ENCODE measurements at places on chromosomes 4 and X.
A peak's percentile ranks its signal among the peaks of the same experiment; 100 is the strongest.

GRCh38 chr4:120633810-120634209 lies 288.7 kb downstream of the PRDM5 start:
- H3K27me3 ChIP-seq = peaks cover 4% of the 10 kb centered on the region
- no peak for DNase-seq
- peaks cover 11% of the 10 kb centered on the region for H3K4me1 ChIP-seq
- no peak overlapping the region for H3K27ac ChIP-seq
- H3K4me3 ChIP-seq = no peak overlapping the region

- H3K36me3 ChIP-seq = no peaks in the 10 kb centered on the region
- H3K27me3 ChIP-seq = no peaks in the 10 kb centered on the region
- no peak overlapping the region for H3K4me3 ChIP-seq
- H3K4me1 ChIP-seq = no peaks in the 10 kb centered on the region
Measured at GRCh38 chrX:95509474-95509873, 1175.2 kb upstream of the DIAPH2 start.

DNA sequence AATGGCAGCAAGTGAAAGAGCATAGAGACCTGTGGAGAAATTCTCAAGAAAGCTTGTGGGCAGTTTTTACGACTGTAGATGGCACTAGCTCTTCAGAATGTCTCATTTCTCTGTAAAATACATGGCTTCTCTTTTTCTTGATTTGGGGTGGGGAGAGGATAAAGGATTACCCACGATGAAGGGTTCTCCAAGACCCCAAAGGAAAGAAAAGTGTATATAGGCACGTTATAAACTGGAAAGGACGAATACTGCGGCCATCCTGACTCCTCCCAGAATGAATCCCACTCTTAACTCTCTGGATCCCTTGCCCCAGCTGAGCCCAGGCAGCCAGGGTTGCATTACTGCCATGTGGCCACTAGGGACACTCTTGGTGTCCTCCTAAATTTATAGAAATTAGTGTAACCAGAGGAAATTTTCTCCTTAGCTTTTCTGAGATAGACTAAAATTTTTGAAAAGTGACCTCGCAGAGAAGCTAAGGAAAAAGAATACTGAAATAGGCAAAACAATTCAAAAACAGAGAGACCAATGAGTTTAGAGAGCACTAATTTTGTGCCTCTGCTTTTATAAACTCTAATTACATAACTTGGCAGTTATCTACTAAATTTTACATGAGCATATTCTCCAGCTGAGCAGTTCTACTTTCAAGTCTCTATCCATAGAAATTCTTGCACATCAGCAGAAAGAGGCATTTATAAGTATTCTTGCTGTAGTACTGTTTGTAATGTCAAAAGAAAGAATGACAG lies 37.8 kb upstream of the PCDH19 start:
- H3K27me3 ChIP-seq = peaks cover 4% of the 10 kb centered on the region
- H3K4me3 ChIP-seq = no peak overlapping the region
- no peaks in the 10 kb centered on the region for H3K4me1 ChIP-seq
- DNase-seq = peak; percentile 1

- DNase-seq = no peak
- no peaks in the 10 kb centered on the region for H3K27me3 ChIP-seq
- no peaks in the 10 kb centered on the region for H3K4me1 ChIP-seq
- H3K36me3 ChIP-seq = no peaks in the 10 kb centered on the region
Measured at GRCh38 chr4:69781458-69782418, 21.3 kb upstream of the SULT1B1 start.

DNA sequence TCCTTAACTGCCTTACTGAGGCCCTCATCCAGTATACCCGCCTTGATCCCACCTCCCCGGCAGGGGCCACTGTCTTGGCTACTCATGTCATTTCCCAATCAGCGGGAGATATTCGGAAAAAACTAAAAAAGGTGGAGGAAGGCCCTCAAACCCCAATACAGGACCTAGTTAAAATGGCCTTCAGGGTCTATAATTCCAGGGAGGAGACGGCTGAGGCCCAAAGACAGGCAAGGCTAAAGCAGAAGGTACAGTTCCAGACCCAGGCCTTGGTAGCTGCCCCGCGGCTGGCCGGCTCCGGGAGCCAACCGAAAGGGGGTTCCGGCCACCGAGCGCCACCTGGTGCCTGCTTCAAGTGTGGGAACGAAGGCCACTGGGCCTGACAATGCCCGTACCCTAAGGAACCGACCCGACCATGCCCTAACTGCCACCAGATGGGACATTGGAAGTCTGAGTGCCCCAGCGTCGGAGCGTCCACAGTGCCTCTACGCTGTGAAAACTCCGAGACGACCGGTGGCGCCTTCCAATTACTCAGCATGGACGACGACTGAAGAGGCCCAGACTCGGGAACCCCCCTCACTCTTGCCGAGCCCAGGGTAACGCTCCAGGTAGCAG lies 959.6 kb downstream of the RPA4 start:
- no peak overlapping the region for H3K4me3 ChIP-seq
- H3K27ac ChIP-seq = no peak overlapping the region
- no peaks in the 10 kb centered on the region for H3K4me1 ChIP-seq
- H3K27me3 ChIP-seq = no peaks in the 10 kb centered on the region
- H3K36me3 ChIP-seq = no peaks in the 10 kb centered on the region

GRCh38 chr4:32789026-32789608 lies 2068.9 kb downstream of the PCDH7 start:
- H3K27ac ChIP-seq = no peak overlapping the region
- no peaks in the 10 kb centered on the region for H3K27me3 ChIP-seq
- no peak for DNase-seq
- no peaks in the 10 kb centered on the region for H3K4me1 ChIP-seq
- H3K36me3 ChIP-seq = no peaks in the 10 kb centered on the region

GRCh38 chr4:70315928-70316327 lies 18.9 kb upstream of the CABS1 start:
- no peak for DNase-seq
- H3K27ac ChIP-seq = no peak overlapping the region
- H3K4me3 ChIP-seq = no peak overlapping the region
- no peaks in the 10 kb centered on the region for H3K36me3 ChIP-seq
- no peaks in the 10 kb centered on the region for H3K27me3 ChIP-seq

DNA sequence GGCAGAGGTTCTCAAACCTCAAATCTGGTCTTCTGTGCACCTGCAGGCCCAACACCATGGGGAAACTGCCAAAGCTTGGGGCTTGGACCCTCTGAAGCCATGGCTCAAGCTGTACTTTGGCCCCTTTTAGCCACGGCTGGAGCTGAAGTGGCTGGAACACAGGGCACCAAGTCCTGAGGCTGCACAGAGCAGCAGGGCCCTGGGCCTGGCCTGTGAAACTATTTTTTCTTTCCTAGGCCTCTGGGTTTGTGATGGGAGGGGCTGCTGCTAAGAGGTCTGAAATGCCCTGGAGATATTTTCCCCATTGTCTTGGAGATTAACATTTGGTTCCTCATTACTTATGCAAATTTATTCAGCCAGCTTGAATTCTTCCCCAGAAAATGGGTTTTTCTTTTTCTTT lies 18.3 kb upstream of the PI4K2B start:
- no peaks in the 10 kb centered on the region for H3K27me3 ChIP-seq
- H3K4me3 ChIP-seq = no peak overlapping the region
- no peak for DNase-seq
- no peaks in the 10 kb centered on the region for H3K4me1 ChIP-seq
- peaks cover 22% of the 10 kb centered on the region for H3K36me3 ChIP-seq

DNA sequence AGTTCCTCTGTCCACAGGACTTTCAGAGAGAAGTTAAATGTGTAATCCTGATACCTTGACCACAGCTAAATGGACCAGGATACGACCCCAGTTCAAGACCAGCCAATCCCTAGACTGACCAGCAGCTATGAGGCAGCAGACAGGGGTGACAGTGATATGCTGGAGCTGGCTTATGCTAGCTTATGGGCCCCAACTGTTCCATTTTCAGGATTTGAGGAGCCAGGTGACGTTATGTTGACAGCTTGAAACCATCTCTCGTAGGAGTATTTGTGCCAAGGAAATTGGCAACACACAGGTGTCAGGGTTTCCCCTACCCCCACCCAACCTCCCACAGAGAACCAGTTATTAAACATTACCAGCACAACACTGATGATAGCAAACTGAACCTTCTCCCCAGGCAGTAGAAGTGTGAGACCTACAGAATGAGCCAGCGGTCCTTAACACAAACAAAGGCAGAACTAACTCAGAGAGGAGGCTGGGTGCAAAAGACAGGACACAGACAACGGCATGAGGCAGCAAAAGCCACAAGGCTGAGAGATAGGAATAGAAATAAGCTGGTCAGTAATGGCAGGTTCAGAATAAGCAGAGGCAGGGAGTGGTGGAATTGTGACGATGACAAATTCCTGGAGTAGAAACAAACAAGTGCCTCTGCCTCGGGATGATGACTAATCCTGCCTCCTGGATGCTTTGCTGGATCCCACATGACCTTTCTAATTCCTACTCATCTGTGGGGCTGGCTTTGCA lies 85.6 kb upstream of the CPEB2 start:
- H3K4me3 ChIP-seq = no peak overlapping the region
- peaks cover 25% of the 10 kb centered on the region for H3K27me3 ChIP-seq
- no peaks in the 10 kb centered on the region for H3K36me3 ChIP-seq
- no peak overlapping the region for H3K27ac ChIP-seq
- no peaks in the 10 kb centered on the region for H3K4me1 ChIP-seq

- H3K27me3 ChIP-seq = no peaks in the 10 kb centered on the region
- H3K36me3 ChIP-seq = no peaks in the 10 kb centered on the region
- no peak overlapping the region for H3K27ac ChIP-seq
- DNase-seq = no peak
Measured at GRCh38 chrX:145727476-145727875, 90.2 kb upstream of the SLITRK2 start.

- no peaks in the 10 kb centered on the region for H3K4me1 ChIP-seq
- no peak for DNase-seq
- no peaks in the 10 kb centered on the region for H3K36me3 ChIP-seq
- no peaks in the 10 kb centered on the region for H3K27me3 ChIP-seq
- no peak overlapping the region for H3K4me3 ChIP-seq
Measured at GRCh38 chr4:167944721-167945120, 147.6 kb upstream of the ANXA10 start.

DNA sequence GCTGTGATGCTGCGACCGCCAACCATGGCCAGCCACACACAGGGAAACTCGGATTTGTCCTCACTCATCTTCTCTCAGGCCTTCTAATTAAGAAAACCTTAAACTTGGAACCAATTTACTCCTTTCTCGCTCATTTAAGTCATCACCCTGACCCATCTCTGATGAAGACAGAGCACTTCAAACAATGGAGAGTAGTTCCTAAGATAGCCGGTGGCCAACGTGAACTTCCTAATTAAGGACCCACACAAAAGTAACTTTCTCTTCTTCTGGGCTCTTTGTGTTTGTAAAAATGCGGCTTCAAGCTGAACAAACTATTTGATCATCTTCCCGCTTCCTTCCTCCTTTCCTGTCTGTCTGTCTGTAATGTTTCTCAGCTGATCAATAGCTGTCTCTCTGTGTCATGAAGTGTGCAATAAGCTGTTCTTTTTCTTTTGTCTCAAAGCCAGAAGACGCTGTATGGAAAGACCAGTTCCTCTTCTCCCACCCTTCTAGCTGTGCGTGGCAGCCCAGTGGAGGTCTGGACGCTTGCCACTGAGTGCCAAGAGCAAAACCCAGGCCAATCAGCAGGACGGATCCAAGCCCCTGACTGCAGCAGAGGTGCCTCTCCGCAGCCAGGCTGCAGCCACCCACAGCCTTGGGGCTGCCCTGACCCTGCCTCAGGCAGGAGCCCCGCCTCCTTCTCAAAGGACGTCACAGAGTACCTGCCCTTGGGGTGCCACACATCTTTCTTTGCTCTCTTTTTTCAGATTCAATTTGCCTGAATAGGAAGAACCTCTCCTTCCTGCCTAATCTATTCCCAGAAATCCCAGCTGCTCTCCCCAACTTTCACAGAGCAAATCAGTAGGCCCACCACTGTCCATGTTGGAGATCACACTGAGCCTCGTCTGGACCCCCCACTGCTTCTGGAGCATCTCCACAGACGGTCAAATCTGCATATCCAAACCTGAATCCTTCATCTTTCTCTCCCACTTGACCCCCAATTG lies 59.3 kb downstream of the MAML3 start:
- no peaks in the 10 kb centered on the region for H3K36me3 ChIP-seq
- H3K27ac ChIP-seq = peak overlapping the region; percentile 96
- no peaks in the 10 kb centered on the region for H3K27me3 ChIP-seq
- peak overlapping the region; percentile 80 for H3K4me3 ChIP-seq
- peaks cover 66% of the 10 kb centered on the region for H3K4me1 ChIP-seq

- H3K4me1 ChIP-seq = peaks cover 5% of the 10 kb centered on the region
- no peaks in the 10 kb centered on the region for H3K36me3 ChIP-seq
- DNase-seq = no peak
- H3K27me3 ChIP-seq = no peaks in the 10 kb centered on the region
- H3K27ac ChIP-seq = no peak overlapping the region
Measured at GRCh38 chr4:139814323-139815015, 148.8 kb downstream of the MGST2 start.

GRCh38 chr4:2125023-2125422 lies 65.9 kb downstream of the NAT8L start:
- no peaks in the 10 kb centered on the region for H3K4me1 ChIP-seq
- H3K4me3 ChIP-seq = no peak overlapping the region
- H3K36me3 ChIP-seq = no peaks in the 10 kb centered on the region
- no peak overlapping the region for H3K27ac ChIP-seq
- H3K27me3 ChIP-seq = no peaks in the 10 kb centered on the region

- H3K4me3 ChIP-seq = no peak overlapping the region
- H3K27ac ChIP-seq = peak overlapping the region; percentile 23
- no peak for DNase-seq
- peaks cover 10% of the 10 kb centered on the region for H3K4me1 ChIP-seq
Measured at GRCh38 chrX:101429934-101430333, 21.9 kb downstream of the HNRNPH2 start.

DNA sequence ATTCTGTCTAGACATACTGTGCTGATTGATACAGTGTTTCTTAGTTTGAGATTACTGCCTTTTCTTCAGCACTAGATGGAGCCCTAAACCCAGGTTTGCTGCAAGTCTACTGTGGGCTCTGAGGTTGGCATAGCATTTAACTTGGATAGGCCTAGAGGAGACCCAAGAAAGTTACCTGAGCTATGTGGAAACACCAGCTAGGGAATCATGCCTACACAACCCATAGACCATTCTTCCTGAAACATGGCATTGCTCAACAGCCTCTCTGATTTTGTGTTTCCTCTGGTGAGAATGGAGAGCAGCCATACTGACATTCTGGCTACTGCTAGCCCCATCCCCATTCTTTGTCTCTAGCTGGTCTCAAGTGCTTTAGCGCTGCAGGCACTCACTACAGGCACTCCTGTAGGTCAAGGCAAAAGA lies 287.7 kb upstream of the PCDH18 start:
- DNase-seq = no peak
- no peaks in the 10 kb centered on the region for H3K4me1 ChIP-seq
- H3K27ac ChIP-seq = no peak overlapping the region
- no peaks in the 10 kb centered on the region for H3K27me3 ChIP-seq
- no peak overlapping the region for H3K4me3 ChIP-seq

- no peaks in the 10 kb centered on the region for H3K36me3 ChIP-seq
- no peak overlapping the region for H3K4me3 ChIP-seq
Measured at GRCh38 chr4:26531491-26532116, 41.3 kb upstream of the CCKAR start.

GRCh38 chr4:39279416-39279815 lies 86.7 kb downstream of the RFC1 start:
- no peak overlapping the region for H3K27ac ChIP-seq
- peaks cover 7% of the 10 kb centered on the region for H3K36me3 ChIP-seq
- H3K4me3 ChIP-seq = no peak overlapping the region
- H3K27me3 ChIP-seq = no peaks in the 10 kb centered on the region

- no peak overlapping the region for H3K27ac ChIP-seq
- no peaks in the 10 kb centered on the region for H3K36me3 ChIP-seq
- DNase-seq = no peak
- no peaks in the 10 kb centered on the region for H3K27me3 ChIP-seq
Measured at GRCh38 chr4:153212736-153213135, 8.5 kb downstream of the TRIM2 start.

Measured in activated naive CD8-positive, alpha-beta T cell treated with anti-CD3 and anti-CD28 coated beads for 36 hours (primary cell).